Kidney epithelial cell (primary cell): ENCODE measurements at places on chromosomes 5 and 9. TPM values are rescaled to one million over a fixed set of nuclear protein-coding genes. Genes with fewer than 3 reads are reported as not detected.

DNA sequence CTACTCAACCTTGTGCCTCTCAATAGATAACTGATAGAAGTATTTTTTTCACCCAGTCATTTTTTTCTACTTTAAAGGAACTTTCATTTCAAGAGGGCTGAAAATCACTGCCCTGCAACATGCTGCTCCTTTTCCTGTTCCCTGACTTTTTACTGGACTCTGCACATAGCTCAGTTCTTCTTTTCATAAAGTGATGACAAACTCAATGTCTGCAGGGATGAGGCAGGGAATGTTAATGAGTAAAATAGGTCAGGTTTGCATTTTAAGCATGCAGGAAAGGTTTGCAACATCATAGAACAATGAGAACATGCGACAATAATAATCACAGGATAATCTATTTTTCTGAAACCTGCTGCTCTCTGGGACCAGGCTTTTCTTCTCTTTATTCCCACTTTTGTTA, 172.2 kb upstream of the SGCD start:
- no peak for DNase-seq

GRCh38 chr5:14497311-14497710, 84.3 kb upstream of the OTULINL start:
- DNase-seq, result no peak

Gene PCDHGC4
- 0.62 and 1.1 TPM in 2 replicates for total RNA-seq

DNA sequence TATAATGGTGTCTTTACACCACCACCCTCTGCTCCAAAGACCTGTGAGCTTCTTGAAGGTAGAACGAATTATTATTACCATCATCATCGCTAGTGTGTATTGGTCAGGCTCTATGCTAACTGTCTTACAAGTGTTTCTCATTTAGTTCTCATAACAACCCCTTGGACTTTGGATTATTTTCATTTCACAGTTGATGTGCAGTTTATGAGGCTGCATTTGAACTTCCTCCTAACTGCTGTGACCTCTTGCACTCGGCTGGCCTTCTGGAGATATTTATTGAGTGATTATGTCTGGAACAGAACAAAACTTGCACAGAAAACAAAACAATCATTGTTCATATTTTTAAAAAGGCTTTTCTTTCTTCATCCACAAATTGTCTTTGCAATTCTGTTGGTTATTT, 306.3 kb upstream of the SGCD start:
- DNase-seq, result no peak

GRCh38 chr5:10266137-10266536, 16.1 kb downstream of the CCT5 start:
- DNase-seq, result no peak

DNA sequence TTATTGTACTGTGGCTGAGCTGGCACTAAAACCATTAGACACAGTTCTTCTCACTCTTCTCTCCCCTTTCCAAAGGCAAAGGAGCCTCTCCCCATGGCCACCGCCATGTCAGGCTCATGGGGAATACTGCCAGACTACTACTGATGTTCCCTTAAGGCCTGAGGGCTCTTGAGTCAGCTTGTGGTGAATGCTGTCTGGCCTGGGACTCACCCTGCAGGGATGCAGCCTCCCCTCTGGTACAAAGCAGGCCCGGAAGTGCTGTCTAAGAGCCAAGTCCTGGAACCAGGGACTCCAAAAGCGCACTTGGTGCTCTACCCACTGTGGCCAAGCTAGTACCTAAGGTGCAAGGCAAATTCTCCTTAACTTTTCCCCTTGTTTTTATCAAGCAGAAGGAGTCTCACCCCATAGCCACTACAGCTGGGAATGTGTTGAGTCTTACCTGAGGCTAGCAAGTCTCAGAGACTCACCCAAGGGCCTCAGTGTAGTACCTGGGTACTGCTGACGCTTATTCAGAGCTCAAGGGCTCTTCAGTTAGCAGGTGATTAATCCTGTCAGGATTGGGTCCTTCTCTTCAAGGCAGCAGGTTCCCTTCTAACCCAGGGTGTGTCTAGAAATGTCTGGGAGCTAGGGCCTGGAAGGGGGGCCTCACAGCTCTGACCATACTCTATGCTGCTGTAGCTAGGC, 33.2 kb upstream of the C5orf46 start:
- no peak for DNase-seq

Gene PLAC8L1
- not detected in 2 replicates for total RNA-seq

DNA sequence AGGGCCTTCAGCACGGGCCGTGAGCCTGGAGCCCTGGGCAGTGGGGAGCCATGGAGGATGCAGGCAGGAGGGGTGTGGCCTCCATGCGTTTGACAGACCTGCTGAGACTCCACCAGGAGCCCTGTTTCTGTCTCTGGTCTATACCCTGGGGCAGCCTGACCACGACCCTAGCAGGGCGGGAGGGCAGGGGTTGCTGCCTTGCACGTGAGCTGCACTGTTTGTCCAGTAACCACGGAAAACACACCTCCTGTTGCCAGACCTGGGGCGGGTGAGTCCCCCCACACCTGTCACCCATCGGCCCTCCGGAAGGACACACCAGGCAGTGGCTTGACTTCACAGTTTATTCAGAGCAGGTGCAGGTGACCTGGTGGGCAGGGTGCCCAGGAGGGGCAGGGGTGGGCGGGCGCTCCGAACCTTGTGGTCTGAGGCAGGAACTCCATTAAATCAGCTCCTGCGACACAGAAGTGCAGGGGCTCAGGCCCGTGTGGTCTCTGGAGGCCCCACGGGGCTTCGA, 3.9 kb downstream of the LCN8 start:
- no peak for DNase-seq

Gene PCDHGC3
- total RNA-seq, result 41.9 and 47.3 TPM in 2 replicates

DNA sequence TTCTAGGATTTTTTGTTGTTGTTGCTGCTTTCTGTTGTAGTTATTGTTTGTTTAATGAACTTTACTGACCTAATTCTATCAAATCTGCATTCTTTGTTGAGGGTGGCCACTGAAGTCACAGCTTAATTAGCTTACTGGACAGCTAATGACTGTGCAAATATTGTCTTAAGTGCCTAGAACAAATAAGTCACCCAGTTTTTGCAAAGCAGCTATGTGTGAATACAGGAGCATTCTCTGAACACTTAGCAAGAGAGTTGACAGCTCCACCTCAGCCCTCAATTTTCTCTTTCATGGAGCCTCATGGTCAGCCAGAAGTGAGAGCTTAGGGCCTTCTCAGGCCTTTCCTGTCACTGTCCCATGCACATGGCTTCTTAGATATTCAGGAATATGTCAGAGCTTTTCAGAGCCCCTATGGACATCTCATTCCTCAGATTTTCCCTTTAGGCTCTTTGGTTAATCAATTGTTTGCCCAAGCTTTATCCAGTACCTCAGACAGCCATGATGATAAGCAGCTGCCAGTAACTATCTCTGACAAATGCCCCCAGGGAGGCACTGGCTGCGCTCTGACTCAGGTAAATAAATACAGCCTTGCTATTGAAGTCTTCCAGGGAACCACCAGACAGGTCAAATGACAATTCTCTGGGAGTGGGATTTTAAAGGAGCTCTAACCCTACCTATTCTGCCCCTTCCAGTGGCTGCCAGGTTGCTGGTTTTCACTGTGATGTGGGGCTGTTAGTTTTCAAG, 241.4 kb upstream of the IL12B start:
- peak; percentile 5 for DNase-seq

DNA sequence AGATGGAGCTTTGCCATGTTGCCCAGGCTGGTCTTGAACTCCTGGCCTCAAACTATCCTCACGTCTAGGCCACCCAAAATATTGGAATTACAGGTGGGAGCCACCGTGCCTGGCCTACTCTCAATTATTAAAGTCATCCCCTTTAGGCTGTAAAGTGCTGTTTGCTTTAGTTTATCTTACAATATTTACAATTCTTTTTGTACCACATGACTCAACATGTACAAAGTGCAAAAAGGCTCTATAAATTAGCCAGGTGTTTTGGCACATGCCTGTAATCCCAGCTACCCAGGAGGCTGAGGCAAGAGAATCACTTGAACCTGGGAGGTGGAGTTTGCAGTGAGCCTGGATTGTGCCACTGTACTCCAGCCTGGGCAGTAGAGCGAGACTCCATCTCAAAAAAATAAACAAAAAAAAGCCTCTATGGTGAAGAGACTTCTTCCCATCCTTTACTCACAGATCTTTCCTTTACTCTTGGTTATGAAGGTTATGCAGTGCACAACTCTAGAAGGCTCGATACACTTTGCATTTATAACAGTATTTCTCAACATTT, 28.5 kb upstream of the MLLT3 start:
- DNase-seq, result no peak

Gene S1PR3
- 1.8 and 1.9 TPM in 2 replicates for total RNA-seq

Gene NR2F1
- 12.8 and 13.2 TPM in 2 replicates for total RNA-seq

DNA sequence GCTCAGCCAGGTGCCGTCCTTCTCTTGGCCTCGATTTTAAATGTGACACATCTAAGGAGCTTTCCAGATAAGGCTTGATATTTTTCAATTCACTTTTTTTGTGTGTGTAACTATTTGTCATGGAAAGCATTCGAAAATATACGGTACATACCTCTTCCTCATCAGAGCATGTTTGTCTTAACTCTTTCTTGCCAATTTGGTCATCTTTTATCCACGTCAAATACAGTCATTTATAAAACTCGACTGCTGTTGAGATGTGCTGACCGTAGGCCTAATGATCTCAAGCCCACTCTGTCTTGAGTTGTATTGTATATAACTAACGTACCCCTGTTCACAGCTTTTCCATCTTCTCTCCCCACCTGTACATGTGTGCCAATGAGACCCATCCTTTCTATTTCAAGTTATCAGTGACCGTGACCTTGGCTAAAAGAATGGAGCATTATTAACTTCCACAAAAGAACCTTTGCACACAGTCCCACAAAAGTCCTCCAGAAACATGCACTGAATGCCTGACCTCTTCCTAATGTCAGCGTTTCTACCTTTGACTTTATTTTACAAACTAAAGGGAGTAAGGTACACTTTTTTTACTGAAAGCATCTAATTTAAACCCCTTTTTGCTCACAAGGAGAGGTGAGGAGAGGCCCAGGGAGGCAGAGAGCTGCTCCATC, 61.6 kb downstream of the IPPK start:
- no peak for DNase-seq

DNA sequence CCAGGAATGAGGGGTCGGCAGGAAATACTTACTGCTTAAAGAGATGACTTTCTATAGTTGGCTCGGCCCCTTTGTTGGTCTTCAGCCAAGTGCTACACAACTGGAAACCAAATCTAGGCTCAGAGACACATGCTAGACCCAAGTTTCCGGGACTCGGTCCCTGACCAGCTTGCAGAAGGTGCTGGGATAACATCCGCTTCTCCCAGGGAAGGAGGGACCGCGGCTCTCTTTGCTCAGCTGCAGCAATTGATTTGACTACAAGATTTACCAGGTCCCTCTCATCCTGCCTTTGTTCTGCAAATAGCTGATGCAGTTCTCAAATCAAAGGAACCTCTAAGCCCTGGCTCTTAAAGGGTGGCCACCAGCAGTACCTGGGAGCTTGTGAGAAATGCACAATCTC, 314.7 kb downstream of the MLLT3 start:
- no peak for DNase-seq

GRCh38 chr9:70389621-70390266, 24.7 kb downstream of the KLF9 start:
- no peak for DNase-seq

Gene PCDHB5
- 3.1 and 6.7 TPM in 2 replicates for total RNA-seq

Gene DAPK1
- total RNA-seq, result 23.5 and 25.2 TPM in 2 replicates

Gene IZUMO3
- total RNA-seq, result not detected in 2 replicates

DNA sequence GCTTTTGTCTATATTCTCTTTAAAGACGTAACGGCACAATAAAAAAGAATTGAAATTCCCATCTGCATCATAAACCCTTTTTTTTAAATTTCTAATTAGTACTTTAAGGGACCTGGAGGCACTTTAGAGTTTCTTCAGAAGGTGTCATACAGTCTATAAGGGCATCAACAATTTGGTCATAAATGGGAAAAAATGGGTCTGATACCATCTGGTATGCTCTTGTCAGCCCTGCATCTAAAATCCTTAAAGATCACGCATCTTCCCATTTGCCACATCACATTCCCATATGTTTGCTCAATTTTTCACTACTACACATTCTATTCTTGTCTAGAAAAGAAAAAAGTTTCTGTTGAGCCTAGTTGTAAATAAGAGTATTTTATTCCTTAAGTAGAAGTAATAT, 53.8 kb downstream of the COX7C start:
- DNase-seq, result no peak

DNA sequence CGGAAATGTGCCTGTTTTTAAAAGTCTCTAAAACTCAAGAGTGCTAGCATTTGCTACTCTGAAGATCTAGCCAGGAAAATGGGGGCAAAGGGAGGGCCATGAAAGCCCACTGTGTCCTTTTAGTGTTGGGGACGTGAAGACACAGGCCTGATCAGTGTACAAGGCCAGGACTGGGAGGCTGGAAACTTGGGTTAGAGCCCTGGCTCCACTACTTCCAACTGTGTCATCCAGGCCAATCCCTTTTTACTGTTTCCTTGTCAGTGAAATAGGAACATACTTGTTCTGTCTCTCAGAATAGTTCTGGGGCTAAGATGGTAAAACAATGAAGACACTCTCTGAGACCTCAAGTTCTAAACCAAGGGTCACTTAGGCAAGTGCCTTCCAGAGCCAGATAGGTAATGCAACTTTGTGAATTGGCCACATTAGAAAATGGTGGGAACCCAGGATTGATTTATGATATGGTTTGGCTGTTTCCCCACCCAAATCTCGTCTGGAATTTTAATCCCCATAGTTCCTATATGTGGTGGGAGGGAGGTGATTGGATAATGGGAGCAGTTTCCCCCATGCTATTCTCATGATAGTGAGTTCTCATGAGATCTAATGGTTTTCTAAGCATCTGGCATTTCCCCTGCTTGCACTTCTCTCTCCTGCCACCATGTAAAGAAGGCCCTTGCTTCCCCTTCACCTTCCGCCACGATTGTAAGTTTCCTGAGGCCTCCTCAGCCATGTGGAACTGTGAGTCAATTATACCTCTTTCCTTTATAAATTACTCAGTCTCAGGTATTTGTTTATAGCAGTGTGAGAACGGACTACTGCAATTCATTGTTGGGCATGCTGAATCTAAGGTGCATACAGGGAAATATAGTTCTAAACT, 30.4 kb upstream of the B4GALT1 start:
- no peak for DNase-seq

- DNase-seq, result no peak
Measured at GRCh38 chr5:79413112-79413511, 100.8 kb downstream of the HOMER1 start.

DNA sequence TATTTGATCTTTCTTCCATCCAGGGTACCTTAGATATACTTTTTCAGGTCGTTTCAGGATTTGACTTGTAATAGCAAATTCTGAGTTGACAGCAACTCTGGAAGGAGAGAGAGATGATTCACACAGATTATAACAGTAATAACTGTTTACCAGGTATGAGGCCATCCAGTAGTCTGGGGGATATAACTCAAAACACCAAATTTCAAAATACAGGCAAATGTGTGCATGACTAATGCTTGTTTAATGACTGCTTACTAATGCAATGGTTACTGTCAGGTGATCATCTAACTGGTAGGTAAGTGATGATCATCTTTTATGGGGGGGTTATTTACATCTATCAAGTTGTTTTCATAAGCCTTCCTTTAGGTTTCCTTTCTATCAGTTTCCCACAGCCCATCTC, 412.3 kb downstream of the MAT2B start:
- DNase-seq, result no peak

- no peak for DNase-seq
Measured at GRCh38 chr5:16759147-16759773, 142.5 kb upstream of the RETREG1 start.

Gene LEAP2
- total RNA-seq, result 0.25 and 0.34 TPM in 2 replicates
